Activated CD4-positive, alpha-beta T cell treated with anti-CD3 and anti-CD28 coated beads for 4 hours (primary cell): ENCODE measurements at places on chromosomes 2 and 18.

DNA sequence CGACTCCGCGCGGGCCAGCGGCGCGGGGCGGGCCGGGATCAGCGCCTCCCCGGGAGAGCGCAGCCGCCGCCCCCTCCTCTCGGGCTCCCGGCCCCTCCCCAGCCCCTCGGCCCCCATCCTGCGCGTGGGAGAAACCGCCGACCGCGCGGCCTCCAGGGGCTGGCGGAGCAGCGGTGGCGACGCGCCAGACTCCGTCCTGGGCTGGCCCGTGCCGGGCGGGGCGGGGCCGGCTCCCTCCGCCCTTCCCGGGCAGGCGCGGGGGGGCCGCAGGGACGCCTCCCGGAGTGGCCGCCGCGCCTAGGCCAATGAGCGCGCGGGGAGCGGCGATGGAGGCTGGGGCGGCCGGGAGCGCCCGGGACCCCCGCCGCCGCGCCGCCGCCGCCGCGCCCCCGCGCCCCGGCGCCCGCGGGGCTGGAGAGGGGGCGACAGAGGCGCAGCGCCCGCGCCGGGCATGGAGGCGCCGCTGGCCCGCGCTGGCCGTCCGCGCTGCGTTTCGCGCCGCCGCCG lies 49.1 kb downstream of the KCNIP3 start:
- DNase-seq, result no peak

GRCh38 chr2:195612611-195613495 lies 44.2 kb upstream of the SLC39A10 start:
- DNase-seq, result no peak

DNA sequence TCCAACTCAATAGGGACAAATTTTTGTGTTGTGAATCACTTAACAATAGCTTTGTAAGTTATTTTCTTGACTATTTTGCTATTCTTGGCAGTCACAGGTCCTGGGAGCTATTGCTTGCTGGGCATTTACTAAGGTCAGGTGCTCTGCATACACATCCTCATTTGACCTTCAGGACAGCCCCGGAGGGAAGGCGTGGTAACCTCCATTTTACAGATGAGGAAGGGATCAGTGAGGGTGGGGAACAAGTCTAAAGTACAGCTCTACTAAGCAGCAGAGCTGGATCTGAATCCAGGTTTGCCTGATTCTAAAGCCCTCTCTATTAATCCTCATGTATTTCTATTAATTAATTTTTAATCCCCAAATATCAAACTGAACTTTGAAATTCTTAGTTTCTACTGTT lies 58.8 kb downstream of the PTPN2 start:
- no peak for DNase-seq

DNA sequence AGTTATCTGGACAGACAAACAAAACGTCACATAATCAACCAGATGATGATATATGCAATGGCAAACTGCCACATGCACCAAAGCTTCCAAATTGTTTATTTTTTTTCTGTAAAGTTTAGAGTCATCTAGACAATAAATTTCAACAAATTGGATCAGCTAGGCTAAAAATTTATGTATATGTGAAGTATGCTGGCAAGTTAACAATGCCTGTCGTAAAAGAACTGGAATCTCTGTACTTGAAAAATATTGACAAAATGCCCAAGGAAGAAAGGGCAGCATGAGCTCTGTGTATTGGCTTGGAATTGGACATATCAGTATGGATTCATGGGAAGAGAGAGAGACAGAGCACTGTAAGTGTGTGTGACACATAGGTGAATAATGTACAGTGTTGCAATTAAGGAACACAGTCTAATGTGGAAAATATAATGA lies 309.8 kb downstream of the ERBB4 start:
- no peak for DNase-seq

DNA sequence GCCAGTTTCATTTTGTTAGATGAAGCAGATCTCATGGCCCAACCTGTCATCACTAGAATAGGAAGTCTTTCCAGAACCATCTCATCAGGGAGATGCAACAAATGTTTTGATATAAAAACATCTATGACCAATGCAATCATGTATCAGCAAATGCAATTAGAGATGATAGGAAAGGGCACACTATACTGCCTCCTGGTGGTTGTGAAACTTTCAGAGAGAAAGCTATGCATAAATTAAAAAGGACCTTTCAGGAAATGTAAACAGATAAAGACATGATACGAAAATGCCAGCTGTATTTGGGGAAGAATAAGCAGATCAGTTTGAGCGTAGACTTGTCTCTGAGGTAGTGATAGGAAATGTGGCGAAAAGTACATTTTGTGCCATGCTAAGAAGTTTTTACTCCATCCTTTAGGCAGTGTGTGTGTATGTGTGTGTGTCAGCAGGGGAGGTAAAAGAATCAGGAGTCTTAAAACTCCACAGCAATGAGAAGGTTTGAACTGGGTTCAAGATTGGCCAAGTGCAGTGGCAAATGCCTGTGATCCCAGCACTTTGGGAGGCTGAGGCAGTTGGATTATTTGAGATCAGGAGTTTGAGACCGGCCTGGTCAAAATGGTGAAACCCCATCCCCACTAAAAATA lies 479.3 kb downstream of the CPS1 start:
- DNase-seq, result no peak

DNA sequence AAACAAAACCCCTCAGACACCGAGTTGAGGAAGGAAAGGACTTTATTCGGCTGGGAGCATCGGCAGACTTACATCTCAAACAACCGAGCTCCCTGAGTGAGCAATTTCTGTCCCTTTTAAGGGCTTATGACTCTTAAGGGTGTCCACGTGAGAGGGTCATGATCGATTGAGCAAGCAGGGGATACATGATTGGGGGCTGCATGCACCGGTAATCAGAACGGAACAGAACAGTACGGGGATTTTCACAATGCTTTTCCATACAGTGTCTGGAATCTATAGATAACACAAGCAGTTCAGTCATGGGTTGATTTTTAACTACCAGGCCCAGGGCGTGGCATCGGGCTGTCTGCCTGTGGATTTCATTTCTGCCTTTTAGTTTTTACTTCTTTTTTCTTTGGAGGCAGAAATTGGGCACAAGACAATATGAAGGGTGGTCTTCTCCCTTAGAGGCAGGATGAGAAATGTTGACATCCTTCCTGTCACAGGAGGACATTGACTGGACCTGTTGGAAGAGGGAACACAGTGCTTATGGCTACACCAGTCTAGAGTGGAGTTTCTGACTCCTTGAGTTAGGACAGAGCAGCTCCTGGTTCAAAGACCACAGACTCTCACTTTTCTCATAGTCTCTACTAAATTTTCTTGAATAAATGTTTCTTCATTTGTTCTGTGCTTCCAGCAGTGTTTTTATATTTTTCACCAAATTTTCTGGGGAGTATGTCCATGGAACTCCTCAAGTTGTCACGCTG lies 35.8 kb downstream of the SPOPL start:
- DNase-seq, result no peak
